NCI-H460 (cell line): ENCODE measurements at places on chromosomes 13 and 19. TPM values are rescaled to one million over a fixed set of nuclear protein-coding genes. Genes with fewer than 3 reads are reported as not detected.

Gene LPAR6
- 2.1 and 3.2 TPM in 2 replicates for total RNA-seq

Gene C19orf85
- not detected in 2 replicates for total RNA-seq

Gene ZNF20
- 0.75 and 1.7 TPM in 2 replicates for total RNA-seq

Gene DACH1
- total RNA-seq, result 0.02 TPM in 1 of 2 replicates, not detected in the other

- DNase-seq, result no peak
Measured at GRCh38 chr13:108269601-108270328, at the start of gene TNFSF13B. TSS of gene TNFSF13B (plus strand) at chr13:108269718. CDS start at chr13:108269896, 178 bp downstream.

DNA sequence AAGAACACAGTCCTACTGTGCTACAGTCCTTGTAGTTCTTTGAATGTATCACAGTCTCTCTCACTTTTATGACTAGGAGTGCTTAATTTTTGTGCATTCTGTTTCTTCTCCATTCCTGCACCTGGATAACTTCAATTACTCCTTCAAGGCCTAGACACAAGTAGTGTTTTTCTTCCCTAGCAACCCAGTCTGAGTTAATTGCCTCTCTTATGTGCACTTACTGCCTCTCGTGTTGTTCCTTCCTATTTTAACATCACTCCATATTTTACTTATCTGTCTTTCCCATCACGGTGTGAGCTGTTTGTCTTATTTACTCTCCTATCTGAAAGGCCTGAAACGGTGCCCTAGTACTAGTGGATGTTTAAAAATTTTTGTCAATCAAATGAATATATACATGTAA is 101.5 kb downstream of the HS6ST3 start:
- no peak for DNase-seq

DNA sequence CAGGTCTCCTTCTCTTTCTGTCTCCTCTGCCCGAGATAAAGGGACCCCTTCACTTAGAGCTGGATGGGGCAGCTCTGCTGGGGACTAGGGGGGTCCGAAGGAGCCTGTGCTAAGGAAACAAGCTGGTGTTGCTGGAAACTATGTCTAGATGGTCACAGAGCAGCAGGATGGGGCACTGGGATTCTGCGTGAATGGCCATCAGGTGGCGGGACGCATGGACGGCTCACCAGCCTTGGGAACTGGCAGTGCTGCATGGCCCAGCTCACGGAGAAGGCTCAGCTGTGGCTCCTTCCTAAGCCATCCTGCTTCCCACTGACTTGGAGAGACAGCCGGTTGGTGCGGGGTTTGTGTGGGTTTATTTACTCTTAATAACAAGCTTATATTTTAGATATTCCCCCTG is 411.8 kb downstream of the ZNF536 start:
- DNase-seq, result no peak

- no peak for DNase-seq
Measured at GRCh38 chr19:51724543-51724942, 752 bp upstream of the HAS1 start.
